ENCODE measurements at places on chromosomes 6 and 20.

GRCh38 chr20:54350415-54350814 is 125.0 kb upstream of the DOK5 start:
- DNase-seq, result peak; percentile 54

- peak; percentile 95 for DNase-seq
Observed at GRCh38 chr6:32609731-32610640, 20.3 kb upstream of the HLA-DRB1 start.

DNA sequence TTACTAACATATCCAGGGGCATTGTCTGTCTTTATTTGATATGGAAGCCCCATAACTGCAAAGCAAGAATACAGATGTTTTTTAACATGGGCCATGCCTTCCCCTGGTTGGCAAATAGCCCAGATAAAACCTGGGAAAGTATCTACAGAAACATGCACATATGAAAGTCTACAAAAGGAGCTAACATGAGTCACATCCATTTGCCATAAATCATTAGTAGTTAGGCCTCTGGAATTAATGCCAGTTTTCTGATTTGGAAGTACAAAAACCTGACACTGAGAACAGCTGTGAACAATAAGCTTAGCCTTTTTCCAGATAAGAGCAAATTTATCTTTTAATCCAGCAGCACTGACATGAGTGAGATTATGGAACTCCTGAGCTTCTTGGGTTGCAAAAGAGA is 418.0 kb upstream of the IMPG1 start:
- DNase-seq, result no peak

GRCh38 chr20:29408034-29408695 is 1849.3 kb upstream of the DEFB115 start:
- no peak for DNase-seq

GRCh38 chr6:45947807-45948206 is 67.9 kb downstream of the CLIC5 start:
- no peak for DNase-seq

DNA sequence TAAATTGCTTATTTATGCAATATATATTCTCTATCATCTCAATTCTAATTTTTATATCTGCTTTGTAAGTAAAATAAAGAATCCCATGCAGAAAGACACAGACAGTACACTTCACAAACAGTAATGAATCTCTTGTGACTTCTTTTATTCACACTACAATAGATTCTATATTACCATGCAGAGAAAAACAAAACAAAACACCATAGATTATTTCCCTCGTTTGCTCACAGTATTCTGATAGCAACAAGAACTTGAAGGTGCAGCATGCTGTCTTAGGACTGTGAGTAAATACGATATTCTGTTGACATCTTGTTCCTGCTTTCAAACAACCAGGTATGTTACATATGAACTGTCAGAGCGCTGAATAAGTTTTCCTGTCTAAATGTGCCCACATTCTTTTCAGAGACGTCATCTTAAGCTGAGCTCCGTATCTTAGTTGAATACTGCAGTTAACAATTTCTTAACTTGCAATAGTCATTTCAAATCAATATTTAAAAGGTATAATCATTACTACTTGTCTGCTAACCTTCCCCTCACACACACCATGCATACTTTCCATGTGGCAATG is 140.1 kb downstream of the BTBD9 start:
- DNase-seq, result no peak

DNA sequence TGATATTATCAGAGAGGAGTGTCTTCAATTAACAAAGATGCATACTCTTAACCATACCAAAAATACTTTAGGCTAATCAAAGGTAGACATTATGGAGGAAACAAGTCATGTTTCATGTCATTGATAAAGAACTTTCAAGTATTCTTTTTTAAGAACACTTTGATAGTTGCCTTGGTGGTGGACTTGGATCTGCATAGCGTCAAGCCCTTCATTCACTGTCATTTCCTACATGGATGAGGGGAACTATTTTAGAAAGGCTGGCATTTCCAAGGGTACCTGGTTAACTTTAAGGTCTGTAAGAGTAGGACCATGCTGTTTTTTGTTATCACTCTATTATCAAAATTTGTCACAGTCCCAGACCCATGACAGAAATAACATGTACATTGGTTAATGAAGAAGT is 622.5 kb downstream of the PKHD1 start:
- DNase-seq, result no peak

DNA sequence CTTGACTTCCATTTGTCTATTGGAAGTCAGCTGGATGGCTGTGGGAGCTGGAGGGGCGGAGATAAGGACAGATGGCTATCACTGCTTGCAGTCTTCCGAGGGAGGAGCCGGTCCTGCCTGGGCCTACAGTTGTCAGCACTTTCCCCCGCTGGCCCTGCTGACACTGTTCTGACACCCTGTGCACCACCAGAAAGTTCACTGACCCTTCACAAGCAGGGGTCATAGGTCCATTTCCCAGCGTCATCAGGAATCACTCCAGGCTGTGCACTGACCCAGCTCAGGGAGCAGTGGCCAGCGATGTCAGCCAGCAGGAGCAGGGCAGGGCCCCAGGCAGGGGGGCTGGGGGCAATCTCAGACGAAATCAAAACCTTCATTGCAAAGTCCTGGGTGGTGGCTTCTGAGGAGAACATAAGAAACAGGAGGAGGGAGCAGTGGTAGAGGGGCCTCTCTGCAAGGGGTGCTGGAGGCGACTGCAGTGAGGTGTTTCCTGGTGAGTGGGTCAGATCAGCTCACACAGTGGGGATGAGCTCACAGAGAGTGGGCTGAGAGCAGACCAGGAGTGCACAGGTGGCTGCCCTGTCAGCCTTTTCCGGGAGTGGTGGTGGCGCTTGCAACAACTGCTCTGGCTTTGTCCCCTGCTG is 26.5 kb upstream of the PLEKHG1 start:
- DNase-seq, result no peak

DNA sequence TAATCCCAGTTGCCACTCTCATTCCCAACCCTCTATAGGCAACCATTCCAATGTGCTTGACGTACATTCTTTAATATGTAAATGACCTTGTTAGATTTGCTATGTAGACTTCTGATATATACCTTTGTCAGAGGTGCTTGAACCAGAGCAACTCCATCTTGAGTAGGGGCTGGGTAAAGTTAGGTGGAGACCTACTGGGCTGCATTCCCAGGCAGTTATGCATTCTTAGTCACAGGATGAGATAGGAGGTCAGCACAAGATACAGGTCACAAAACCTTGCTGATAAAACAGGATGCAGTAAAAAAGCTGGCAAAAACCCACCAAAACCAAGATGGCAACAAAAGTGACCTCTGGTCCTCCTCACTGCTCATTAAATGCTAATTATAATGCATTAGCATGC is 8.3 kb upstream of the HM13 start:
- no peak for DNase-seq

- peak; percentile 40 for DNase-seq
Observed at GRCh38 chr6:42692137-42692911, 30.1 kb downstream of the PRPH2 start.

- DNase-seq, result peak; percentile 74
Observed at GRCh38 chr6:36852481-36853147, 13.4 kb upstream of the CPNE5 start.

GRCh38 chr20:32354592-32355416 is 3.3 kb upstream of the ASXL1 start:
- peak; percentile 95 for DNase-seq

- DNase-seq, result no peak
Observed at GRCh38 chr6:88013015-88013414, 34.6 kb upstream of the SPACA1 start.

DNA sequence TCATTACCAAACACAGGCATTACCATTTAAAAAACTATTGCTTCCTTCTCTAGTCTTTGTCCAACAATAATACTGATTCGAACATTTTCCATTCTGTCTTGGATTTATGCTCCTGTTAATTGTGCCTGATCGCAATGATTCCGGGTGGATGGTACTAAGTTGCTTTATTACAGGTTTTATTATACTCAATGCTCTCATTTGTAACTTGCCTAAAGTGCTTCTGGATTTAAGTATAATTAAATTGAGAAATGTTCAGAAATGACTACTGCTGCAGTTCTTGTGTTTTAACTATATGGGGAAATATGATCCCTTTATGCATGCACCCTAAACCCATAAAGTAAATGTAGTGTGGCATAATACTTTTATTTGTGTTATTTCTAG is 7.2 kb downstream of the TFAP2A start:
- DNase-seq, result no peak

DNA sequence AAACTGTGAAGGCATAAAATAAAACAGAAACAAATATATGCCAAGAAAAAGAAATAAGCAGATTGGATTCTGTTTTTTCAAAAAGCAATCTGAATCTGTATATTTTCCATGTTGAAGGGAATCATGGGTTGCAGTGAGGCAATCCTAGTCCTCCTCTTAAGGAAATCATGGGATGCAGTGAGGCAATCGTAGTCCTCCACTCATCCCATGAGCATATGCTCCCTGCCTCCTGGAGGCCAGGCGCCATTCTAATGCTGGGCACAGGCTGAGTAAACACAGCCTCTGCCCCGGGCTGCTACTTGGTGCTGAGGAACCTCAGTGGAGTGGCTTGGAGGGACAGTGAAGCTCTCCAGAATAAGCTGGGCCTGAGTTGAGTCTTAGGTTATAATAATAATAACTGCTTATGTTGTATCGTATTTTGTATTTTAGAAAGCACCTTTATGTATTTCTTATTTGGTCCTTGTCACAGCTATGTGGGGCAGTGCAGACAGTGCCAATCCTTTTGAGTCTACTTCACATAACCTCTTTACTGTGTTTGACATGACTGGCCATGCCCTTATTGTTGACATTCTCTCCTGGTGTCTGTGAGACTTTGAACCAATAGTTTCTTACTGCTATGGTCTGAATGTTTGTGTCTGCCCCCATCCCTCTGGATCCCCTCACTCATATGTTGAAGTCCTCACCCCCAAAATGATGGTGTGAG is 56.6 kb upstream of the CITED2 start:
- no peak for DNase-seq

DNA sequence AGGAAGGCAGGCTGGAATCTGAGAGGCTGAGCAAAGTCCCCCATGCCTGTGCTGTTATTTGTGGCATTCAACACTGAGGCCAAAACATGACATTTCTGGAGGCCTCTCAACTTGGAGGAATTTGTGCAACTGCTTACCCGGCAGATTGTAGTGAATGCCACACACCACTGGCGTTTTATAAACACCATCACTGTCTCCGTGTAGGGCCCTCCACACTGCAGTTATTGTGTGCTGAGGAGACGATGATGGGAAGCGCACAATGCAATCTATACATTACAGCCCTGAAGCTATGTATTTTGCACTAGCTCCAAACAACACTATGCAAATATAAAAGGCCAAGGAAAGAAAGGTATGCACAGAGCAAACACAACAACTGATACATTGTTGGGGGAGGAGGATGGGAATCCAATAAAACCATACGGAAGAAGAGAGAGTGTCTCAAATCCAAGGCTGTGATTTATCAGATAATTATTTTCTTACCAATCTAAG is 106.5 kb downstream of the SMLR1 start:
- DNase-seq, result peak; percentile 77

DNA sequence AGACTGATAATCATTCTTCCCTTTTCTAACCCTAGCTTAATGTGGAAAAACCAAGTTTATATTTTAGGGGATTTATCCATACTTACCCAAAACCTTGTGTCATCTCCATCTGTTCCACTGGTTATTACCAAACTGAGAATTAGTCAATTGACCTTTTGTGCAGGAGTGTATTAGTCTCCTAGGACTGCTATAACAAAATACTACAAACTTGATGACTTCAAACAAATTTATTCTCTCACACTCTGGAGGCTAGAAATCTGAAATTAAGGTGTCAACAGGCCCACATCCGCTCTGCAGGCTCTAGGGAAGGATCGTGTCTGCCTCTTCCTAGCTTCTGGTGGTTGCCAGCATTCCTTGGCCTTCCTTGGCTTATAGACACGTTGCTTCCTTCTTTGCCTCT is 12.7 kb upstream of the GMDS start:
- no peak for DNase-seq

GRCh38 chr6:46618726-46619125 is 33.9 kb downstream of the CYP39A1 start:
- no peak for DNase-seq

DNA sequence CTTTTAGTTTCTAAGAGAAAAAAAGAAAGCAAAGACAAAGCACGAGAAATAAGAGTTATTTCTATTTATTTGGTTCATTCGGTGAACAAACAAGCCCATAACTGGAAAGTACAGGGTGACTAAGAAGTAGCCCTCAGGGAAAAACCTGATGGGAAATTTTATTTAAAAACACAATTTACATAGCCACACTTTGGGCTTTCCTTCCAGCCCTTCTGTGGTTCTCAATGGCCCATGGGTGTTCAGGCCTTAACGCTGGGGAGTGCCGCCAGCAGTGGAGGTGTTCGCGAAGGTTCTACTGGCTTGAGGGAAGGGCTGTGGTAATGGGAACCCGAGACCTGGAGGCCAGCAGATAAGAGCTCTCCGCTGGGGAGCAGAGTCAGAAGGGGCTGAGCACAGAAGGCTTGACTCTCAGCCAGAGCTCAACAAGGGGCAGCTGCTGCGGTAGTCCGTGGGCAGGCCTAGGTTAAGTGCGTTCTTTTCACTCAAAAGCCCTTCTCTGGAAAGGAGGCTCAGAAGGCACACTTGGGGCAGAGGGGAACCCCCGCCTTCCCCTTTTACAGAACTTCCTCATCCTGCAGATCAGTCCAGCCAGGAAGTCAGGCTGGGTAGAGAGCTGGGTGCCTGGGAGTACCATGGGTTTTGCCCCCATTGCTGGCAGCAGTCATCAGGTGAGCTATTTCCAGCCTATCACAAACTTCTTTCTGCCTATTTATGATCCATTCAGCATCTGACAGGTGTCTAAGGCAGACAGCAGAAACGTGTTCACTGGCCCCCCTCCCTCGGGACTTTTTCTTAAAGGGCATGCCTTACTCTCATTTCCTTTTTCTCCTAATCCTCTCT is 8.8 kb upstream of the CD83 start:
- DNase-seq, result no peak

DNA sequence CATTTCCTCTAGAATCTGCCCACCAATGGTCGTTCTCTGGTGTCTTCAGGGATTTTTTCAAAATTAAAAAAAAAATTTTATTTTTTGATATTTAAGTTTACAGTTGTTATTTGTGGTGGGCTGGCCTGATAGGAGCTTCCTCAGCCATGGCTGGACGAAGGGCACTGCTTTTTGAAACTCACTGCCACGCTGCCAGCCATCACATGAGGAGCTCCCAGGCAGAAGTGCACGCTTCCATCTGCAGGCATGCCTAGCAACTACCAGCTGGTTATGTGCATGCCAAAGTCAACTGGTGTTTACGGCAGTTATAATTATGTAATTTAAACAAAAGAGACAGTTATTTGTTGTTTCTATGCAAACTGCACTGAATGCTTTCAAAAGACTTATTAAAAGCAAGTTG is 105.1 kb downstream of the IRF4 start:
- DNase-seq, result no peak

GRCh38 chr6:22017766-22018165 is 279.1 kb downstream of the PRL start:
- DNase-seq, result no peak

- DNase-seq, result peak; percentile 91
Observed at GRCh38 chr6:159701413-159701999, 8.5 kb upstream of the SOD2 start.

- no peak for DNase-seq
Observed at GRCh38 chr6:116359131-116359530, 11.6 kb upstream of the DSE start.

GRCh38 chr6:142763205-142763604 is 181.8 kb downstream of the HIVEP2 start:
- peak; percentile 83 for DNase-seq
